Activated CD8-positive, alpha-beta memory T cell treated with anti-CD3 and anti-CD28 coated beads for 1 hour (primary cell): ENCODE measurements at places on chromosomes 13 and 19.

GRCh38 chr19:19750842-19751790 is 18.2 kb upstream of the ZNF14 start:
- no peak for DNase-seq

GRCh38 chr19:14487370-14488125 is 8.4 kb downstream of the GIPC1 start:
- DNase-seq: no peak

DNA sequence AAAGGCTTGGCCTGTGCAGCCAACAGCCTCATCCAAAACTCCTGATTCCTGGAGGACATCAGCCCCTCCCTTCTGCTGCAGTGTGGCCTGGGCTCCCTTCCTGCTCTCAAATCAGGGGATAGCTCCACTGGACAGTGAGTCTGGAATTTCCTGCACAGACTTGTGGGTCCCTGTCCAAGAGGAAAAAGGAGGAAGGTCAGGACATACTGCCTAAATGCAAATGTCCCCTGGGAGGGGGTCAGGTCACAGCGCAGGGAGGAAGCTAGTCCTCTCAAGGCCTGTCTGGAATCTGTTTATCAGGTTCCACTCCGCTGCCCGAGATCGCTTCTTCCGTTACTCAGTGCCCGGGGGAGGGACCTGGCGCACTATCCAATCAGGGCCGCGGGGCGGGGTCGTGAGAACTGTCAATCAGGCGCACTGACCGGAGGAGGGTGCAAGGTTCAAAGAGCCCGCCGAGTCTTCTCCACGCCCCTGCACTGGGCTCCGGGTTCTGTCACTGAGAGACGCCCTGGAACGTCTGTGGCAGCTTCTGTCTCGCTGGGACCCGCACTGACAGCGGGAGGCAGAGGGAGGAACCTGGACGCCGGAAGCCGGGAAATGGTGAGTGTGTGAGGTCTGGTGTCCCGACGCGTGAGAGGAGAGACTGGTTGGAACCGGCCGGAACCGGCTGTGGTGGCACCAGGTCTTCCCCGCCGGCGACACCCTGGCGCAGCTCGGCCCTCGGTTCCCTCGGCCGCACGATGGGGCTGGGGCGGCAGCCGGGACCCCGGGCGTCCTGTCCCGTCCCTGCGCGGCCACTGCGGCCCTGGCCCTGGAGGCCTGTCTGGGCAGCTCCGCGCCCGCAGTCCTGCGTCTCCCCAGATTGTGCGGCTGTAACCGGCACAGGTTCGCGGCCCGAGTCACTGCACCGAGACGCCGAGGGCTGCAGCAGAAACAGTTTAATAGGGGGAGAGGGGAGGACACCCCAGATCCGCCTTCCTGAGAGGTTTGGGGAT is at the start of gene ZNF441:
ZNF441 (plus strand) TSS at position 404 of the 995 bp plus-strand sequence; CDS start at position 598, 194 bp downstream.
- DNase-seq: peak; percentile 90

DNA sequence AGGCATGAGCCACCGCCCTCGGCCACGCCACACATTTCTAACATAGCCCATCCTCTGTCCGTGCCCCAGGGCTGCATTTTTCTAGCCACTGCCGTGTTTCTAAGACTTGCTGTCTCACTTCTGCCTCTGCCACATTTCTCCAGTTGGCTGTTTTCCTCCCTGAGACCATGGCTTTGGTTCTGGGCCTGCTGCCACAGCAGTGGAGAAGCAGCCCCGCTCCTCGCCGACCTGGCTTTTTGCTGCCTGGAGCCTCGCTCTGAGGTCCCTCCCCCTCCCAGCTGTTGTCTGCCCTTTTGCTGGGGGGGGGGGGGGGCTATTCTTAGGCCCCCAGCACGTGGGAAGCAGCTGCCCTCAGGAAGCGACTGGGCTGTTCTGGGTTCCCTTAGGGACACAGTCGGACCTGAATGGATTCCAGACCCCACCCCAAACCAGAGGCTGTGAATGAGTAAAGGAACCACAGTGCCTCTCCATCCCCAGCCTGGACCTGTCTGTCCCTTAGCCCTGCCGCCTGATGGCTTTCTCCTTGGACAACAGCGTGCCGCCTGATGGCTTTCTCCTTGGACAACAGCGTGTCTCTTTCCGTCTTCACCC is 3.3 kb downstream of the GYS1 start:
- no peak for DNase-seq

GRCh38 chr19:2016041-2016807 is 710 bp upstream of the BTBD2 start:
- DNase-seq: no peak

GRCh38 chr19:46678110-46678732 is 17.2 kb upstream of the DACT3 start:
- peak; percentile 41 for DNase-seq

GRCh38 chr19:5271145-5271544 is 69.5 kb downstream of the PTPRS start:
- DNase-seq: no peak

- DNase-seq: no peak
Measured at GRCh38 chr13:99821741-99822140, 149.8 kb downstream of the ZIC5 start.

DNA sequence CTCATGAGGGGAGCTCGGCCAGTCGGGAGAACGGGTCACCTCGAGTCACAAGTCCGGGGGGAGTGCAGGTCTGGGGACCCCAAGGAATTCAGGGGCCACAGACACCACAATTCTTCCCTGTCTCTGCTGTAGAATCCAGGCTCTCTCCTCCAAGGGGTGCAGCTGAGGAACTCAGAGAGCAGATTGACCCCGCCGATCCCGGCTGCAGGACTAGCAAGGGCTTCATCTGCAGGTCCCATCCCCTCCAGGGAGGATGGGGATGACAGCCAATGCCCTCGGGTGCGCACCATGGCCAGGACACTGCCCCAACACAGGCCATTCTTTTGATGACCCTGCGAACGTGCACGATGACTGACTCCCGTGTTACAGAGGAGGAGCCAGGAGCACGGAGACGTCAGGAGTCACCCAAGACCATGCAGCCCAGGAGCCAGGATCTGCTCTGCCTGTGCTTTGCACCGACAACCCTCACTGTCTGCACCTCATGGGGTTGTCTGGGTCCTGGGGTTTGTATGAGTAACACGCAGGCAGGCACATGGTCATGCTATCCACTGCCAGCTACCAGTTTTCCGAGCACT is 48.5 kb upstream of the TUBGCP3 start:
- no peak for DNase-seq

- DNase-seq: no peak
Measured at GRCh38 chr19:12484011-12484370, 625 bp downstream of the ZNF709 start.

- DNase-seq: no peak
Measured at GRCh38 chr13:30364133-30364532, 56.8 kb upstream of the KATNAL1 start.

- no peak for DNase-seq
Measured at GRCh38 chr13:46778890-46779289, 18.1 kb downstream of the ESD start.

GRCh38 chr13:30720172-30720869 is 15.0 kb upstream of the ALOX5AP start:
- DNase-seq: no peak

DNA sequence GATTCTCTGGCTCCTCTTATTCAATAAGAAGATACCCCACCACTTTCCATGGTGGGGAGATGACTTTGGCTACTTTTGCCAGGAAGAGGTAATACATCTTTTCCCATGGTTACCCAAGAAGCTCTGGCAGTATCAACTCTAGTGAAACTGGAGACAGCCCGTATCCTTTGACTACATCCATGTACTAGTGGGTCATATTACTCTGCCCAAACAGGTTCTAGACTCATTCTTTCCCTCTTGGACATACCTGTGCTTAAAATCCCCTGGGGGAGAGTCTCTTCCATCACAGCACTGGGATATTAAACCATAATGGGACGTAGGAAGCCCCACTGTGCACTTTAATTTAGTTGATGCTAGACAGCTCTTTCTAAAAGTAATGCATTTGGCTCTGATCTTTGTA is 144.7 kb upstream of the KLF12 start:
- DNase-seq: no peak

DNA sequence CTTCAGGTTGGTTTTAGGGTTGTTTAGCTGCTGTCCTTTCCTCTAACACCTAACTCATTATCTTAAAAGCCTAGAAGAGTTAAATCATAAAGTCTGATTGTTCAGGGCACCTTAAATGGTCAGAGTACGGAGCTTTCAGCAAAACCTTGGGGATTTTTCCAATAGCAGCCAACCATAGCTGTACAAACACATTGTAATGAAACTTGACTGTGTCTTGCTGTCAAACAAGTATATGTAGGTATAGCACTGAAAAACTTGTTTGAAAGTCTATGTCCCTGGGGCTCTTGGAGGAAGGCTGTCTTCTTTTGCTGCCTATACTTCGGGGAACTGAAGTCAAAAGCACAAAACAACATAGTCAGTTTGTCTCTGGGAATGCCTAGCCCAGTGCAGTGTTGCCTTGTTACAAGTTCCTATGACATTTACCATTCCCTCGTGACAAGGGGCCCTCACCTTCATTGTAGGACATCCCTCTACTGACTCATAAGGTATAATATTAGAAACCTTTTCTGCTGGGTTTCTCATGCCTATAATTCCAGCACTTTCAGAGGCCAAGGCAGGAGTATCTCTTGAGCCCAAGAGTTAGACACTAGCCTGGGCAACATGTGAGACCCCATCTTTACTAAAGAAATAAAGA is 474.5 kb upstream of the NBEA start:
- no peak for DNase-seq

- DNase-seq: no peak
Measured at GRCh38 chr19:3576696-3577443, 4.1 kb downstream of the HMG20B start.
